CD8-positive, alpha-beta memory T cell (primary cell): ENCODE measurements at places on chromosomes 16 and 17. TPM values are rescaled to one million over a fixed set of nuclear protein-coding genes. Genes with fewer than 3 reads are reported as not detected.

KRT27 gene
- not detected for polyA plus RNA-seq

RNF167 gene
- polyA plus RNA-seq: 69.0 TPM

GRCh38 chr17:76050538-76051467 is 21.5 kb downstream of the SRP68 start:
- no peak for DNase-seq

- DNase-seq: no peak
Observed at GRCh38 chr17:7652388-7653356, 1.9 kb downstream of the ATP1B2 start.

DNA sequence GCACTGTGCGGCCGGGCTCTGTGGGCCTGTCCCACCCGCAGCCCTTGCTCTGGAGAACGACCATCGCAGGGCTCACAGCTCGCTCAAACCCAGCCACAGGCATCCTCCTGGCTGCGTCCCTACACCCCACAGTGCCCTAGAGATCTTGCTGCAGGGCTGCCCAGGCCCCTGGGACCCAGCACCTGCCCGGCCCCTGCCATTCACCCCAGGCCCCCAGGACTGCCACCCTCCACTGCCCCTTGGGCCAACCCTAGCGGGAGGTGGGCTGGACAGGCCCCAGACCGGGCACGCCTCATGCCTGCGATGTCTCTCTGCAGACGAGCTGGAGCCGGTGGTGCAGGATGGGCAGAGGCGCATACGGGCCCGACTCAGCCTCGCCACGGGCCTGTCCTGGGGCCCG is 56.1 kb upstream of the ZC3H18 start:
- no peak for DNase-seq

DNA sequence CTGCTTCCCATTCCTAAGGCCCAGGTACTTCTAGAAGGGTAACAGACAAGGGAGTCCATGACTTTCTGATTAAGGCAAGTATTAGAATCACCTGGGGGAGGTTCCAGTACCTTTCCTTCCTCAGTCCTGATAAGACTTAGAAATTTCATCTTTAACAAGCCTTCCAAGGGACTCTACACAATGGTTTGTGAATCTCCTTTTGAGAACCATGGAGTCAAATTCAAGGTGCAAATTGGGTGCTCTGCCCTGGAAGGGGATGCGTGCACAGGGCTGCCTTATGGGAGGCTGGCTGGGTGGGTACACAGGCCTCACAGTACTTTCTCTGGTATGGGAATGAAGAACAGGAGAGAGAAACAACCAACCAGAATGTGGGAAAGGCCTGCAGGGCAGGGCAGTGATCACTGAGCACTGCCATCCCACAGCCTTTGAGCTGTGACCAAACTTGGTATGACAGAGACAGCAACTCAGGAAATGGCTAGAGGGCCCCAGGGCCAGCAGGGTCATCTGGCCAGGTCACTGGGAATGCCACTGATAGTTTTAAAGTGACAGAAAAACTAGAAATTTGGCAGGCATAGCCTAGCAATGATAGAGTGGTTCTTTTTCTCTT is 3.6 kb upstream of the TMIGD1 start:
- DNase-seq: no peak
